MCF 10A (cell line): ENCODE measurements at places on chromosomes 11 and 22. TPM values are rescaled to one million over a fixed set of nuclear protein-coding genes. Genes with fewer than 3 reads are reported as not detected.

GRCh38 chr11:12845739-12846358 lies 163.3 kb upstream of the RASSF10 start:
- DNase-seq: no peak

OR2AT4 gene
- not detected in 2 replicates for total RNA-seq

- no peak for DNase-seq
Measured at GRCh38 chr11:113378692-113379091, 8.9 kb upstream of the ANKK1 start.

- no peak for DNase-seq
Measured at GRCh38 chr11:22522225-22522624, 103.4 kb downstream of the FANCF start.

- no peak for DNase-seq
Measured at GRCh38 chr11:30935861-30936260, 349.7 kb upstream of the MPPED2 start.

DNA sequence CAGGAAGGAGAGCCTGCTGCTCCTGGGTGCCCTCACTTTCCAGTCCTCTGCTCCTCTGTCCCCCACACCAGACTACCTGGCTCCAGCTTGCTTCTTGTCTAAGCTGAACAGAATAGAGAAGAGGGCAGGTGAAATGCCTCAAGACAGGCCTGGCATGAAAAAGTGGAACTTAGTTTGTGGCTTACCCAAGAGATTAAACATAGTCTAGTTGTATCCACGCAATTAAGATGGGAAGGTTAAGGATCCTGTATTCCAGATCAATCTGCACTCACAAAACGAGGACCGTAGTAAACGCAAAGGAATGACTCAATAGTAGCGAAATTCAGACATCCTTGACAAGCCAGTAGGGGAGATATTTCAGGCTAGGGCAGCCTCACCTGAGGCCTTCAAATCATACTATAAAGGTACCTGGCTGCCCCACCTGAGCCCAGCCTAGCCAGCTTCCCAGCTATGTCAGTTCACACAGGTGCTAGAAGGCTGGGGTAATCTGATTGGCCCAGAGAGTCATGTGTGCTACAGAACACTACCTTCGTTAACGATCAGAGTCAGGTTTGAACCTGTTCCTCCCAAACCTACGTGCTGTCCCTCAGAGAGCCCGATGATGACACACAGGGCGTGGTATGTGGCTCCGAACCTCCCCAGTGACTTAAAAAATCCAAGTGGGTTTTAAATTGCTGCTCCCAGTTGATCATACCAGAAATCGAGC lies 46.5 kb downstream of the AHNAK start:
- DNase-seq: peak; percentile 89

RFPL3 gene
- not detected in 2 replicates for total RNA-seq

MYRF gene
- 0.16 TPM in 1 of 2 replicates, not detected in the other for total RNA-seq
